Smooth muscle cell of bladder (primary cell): ENCODE measurements at places on chromosomes 13 and 19. TPM values are rescaled to one million over a fixed set of nuclear protein-coding genes. Genes with fewer than 3 reads are reported as not detected.

Gene PRSS57
- not detected in 2 replicates for total RNA-seq

Gene SHISA2
- under 0.01 TPM in 2 replicates for total RNA-seq

Gene LTBP4
- 20.1 and 36.6 TPM in 2 replicates for total RNA-seq

Gene C19orf67
- not detected in 2 replicates for total RNA-seq

Gene TMEM272
- not detected in 2 replicates for total RNA-seq

Gene ARGLU1
- 30.4 and 31.2 TPM in 2 replicates for total RNA-seq

Gene DAND5
- total RNA-seq = not detected in 2 replicates
